ENCODE measurements at places on chromosomes 1 and 21. TPM values are rescaled to one million over a fixed set of nuclear protein-coding genes. Genes with fewer than 3 reads are reported as not detected.

- DNase-seq = no peak
Measured at GRCh38 chr1:93840956-93841482, 38.0 kb downstream of the DNTTIP2 start.

- DNase-seq = no peak
Measured at GRCh38 chr21:29753216-29753615, 186.6 kb downstream of the GRIK1 start.

DNA sequence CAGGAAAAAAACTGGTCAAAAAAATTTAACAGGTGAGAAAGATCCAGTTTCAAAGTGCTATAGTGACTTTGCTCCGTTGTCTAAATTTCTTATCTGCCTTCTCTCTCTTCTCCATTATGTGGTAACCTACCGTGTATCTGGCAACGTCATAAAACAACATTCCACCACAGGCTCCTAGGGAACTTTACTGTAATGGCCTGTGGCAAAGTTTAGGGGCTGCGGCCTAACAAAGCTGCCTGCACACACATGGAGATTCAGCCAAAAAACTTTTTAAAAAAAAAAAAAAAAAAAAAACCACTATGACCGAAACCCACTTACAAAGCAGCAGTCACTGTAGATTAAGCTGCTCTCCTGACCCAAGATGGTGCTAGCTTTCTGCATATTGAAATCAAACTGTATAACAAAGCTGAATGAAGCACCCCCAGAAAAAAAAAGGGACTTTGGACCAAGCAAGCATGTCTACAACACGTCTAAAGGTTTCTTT, 202.6 kb downstream of the SLC45A1 start:
- no peak for DNase-seq

DNA sequence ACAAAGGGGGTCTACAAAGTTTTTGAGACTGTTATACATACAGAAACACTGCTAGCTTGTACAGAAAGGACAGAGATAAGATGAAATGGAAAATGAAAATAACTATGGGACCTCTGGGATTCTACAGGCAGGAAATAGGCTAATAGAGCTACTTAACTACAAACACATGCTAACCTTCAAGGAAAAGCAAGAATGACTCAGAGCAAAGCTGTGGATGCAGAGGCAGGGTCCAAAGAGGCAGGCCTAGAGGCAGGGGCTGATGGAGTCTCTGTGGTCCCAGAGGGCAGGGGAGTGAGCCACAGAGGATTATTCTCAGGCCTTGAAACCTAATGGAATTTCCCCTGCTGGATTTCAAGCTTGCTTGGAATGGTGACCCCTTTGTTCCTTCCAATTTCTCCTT, 18.7 kb upstream of the GOLT1A start:
- no peak for DNase-seq

DNA sequence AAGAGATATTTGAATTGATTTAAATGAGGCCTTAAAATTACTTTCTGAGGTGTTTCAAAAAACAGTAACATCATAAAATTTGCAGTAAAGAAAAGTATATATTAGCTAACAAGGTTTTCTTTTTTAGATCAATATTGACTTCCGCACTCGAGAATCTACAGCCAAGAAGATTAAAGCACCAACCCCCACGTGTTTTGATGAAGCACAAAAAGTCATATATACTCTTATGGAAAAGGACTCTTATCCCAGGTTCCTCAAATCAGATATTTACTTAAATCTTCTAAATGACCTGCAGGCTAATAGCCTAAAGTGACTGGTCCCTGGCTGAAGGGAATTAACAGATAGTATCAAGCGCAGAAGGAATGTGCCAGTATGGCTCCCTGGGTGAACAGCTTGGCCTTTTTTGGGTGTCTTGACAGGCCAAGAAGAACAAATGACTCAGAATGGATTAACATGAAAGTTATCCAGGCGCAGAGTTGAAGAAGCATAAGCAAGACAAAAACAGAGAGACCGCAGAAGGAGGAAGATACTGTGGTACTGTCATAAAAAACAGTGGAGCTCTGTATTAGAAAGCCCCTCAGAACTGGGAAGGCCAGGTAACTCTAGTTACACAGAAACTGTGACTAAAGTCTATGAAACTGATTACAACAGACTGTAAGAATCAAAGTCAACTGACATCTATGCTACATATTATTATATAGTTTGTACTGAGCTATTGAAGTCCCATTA, 3.6 kb downstream of the RGS1 start:
- DNase-seq = no peak

- no peak for DNase-seq
Measured at GRCh38 chr1:16905110-16905867, 9.5 kb downstream of the RNU1-2 start.

- no peak for DNase-seq
Measured at GRCh38 chr1:1178794-1179331, 5.2 kb downstream of the TTLL10 start.

GRCh38 chr1:232629250-232630046, 485 bp downstream of the SIPA1L2 start:
- DNase-seq = no peak

DNA sequence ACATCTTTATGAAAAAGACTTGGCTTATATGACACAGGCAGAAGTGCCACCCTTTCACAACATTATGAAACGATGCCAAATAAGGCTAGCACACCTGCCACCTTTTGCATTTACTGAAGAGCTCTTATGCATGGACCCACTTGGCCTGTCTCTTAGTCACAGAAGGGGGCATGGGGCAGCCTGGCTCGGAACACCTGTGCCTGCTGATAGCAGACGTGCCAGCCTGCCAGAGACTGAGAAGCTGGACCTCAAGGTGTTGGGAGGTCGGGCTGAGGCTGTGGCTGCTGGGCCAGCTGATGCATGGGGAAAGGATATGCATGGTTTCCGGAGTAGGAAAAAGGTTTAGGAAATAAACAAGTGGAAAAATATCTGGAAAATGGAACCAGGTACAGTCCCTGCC, 21.5 kb downstream of the RCAN1 start:
- DNase-seq = no peak

DNA sequence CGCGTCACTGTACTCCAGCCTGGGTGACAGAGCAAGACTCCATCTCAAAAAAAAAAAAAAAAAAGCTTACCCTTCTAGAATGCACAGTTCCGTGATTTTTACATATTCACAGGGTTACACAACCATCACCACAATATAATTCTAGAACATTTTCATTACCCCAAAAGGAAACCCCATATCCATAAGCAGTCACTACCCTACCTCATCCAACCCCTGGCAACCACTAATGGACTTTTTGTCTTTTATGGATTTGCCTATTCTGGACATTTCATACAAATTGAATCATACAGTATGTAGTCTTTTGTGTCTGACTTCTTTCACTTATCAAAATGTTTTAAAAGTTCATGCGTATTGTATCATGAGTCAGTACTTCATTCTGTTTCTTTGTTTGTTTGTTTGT, 22.8 kb downstream of the SYF2 start:
- no peak for DNase-seq

DNA sequence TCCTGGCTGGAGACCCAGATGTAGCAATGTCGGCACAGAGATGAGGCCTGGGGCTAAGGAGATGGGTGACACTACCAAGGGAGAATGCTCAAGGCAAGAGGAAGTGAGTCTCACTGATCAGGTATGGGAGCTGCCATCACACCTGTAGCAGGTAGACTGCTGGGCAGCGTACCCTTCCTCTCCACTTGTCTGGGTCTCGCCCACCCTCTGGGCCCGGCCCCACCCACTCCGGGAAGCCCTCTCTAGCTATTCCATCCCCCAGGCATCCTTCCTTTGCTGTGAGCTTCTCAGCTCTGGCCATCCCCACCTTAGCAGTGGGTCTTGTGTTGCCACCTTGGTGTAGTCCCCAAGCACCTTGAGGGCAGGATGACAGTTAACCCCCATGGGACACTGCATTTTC, 87.7 kb upstream of the EDN2 start:
- no peak for DNase-seq

GRCh38 chr1:28163496-28164161, 12.9 kb downstream of the PTAFR start:
- DNase-seq = no peak

DNA sequence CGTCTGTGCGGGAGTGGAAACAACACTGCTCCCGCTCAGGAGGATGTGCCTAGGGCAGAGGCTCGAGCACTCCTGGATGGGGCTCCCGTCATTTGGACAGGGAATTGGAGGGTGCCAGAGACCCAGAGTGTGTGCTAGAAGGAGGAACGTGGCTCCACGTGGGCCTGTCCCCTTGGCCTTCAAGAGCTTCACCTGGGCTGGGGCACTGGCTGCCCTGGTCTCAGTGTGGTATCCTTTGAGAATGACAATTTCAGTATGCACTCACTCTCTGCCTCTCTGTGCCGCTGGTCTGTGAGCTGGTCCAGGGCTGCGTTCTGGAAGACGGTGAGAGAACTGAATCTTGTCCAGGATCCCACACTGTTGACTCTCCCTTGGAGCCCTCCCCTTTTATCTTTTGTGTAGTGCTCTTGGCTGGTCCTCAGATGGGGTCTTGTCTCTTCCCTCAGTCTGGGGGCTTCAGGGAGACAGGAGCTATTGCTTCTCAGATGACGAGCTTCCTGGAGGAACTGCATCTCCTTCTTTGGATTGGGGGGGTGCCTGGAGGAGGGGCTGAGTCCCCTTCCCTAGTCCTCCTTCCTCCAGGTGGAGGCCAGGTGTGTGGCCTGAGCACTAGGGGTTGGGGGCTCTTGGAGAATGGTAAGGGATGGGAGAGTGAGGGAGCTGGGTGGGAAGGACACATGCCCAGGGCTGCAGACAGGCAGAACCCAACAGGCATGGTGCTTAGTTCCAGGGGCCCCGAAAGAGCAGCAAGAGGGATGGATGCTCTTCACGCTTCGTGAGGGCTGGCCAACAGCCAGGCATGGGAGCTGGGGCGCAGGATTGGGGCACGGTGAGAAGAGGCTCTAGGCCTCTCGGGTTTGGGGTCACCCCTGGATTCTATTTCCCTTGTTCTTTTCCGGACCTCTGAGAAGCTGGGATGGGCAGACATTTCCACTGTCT, 14.8 kb upstream of the ETV3L start:
- DNase-seq = no peak

- no peak for DNase-seq
Measured at GRCh38 chr1:196088541-196088940, 519.7 kb downstream of the KCNT2 start.

DNA sequence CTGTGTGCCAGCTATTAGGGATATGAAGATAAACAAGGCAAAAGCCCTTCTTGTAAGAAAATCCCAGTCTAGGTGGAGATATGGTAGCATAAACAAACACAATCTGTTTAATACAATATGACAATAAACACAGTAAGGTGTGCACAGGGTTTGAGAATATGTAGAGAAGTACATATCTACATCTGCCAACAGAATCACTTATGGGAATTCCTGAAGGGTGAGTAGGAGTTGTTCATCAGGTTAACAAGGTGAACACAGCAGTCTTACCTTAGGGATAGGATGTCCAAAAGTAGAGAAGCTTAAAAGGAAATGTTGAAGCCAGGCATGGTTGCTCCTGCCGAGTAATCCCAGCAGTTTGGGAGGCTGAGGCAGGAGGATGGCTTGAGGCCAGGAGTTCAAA, 57.7 kb upstream of the LRRC7 start:
- no peak for DNase-seq

DNA sequence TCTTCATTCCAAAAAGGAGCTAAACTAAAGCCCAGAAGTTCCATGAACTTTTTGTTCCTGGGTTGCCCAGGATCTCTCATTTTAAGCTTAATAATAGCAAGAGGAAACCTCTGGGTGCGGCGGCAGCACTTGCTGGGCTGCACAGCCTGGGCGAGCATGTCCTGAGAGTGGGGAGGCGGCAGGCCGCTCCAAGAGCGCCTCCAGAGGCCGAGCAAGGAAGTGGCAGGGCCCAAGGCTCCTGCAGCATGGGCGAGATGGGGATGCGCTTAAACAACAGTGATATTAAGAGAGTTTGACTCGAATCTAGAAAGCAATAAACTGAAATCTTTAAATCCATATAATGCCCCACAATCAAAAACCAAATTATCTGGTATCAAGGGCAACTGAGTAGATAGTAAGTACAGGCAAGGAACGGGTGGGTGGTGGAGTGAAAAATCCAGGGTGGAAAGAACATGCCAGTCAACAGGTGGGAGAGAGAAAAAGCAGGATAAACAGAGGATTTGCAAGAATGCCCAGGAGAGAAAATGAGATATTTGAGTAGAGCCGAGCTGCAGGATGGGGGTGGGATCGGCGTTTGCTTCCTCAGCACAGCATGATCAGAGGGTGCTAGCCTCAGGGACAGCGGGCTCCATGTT, 14.1 kb upstream of the TNR start:
- no peak for DNase-seq

Gene NPHS2
- polyA plus RNA-seq = 420 TPM

Gene MLLT11
- polyA plus RNA-seq = 25.4 TPM

Gene PTGER3
- 43.8 TPM for polyA plus RNA-seq

Gene TSPAN1
- polyA plus RNA-seq = 50.1 TPM

Gene HCN3
- polyA plus RNA-seq = 13.9 TPM

Gene ADAMTS1
- polyA plus RNA-seq = 107 TPM

Gene CASZ1
- 18.0 TPM for polyA plus RNA-seq

Gene RIPPLY3
- 3.1 TPM for polyA plus RNA-seq

Gene DNASE2B
- polyA plus RNA-seq = 0.20 TPM

Data from left kidney (tissue), 8 donors.